ENCODE measurements at places on chromosomes 6 and 20.
A peak's percentile ranks its signal among the peaks of the same experiment; 100 is the strongest.

- no peak for DNase-seq
Measured at GRCh38 chr6:27694547-27694874, 217.7 kb downstream of the OR2B2 start.

DNA sequence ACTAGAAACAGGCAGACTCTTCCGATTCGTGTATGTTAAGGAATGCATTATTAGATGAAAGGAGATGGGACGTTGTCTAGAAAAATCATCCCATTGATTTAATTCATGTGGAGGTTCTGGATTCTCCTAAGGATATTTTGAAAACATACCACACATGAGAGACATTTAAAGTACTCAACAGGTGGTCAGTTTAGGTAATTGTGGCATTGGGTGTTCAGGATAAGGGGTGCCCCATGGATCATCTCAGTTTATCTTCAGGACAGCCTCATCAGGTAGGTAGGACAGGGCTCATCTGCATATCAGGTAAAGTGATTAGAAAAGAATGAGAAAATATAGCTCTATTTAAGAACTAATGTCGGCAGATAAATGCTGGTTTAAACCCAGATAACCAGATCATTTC lies 15.9 kb upstream of the PDE10A start:
- DNase-seq: no peak

DNA sequence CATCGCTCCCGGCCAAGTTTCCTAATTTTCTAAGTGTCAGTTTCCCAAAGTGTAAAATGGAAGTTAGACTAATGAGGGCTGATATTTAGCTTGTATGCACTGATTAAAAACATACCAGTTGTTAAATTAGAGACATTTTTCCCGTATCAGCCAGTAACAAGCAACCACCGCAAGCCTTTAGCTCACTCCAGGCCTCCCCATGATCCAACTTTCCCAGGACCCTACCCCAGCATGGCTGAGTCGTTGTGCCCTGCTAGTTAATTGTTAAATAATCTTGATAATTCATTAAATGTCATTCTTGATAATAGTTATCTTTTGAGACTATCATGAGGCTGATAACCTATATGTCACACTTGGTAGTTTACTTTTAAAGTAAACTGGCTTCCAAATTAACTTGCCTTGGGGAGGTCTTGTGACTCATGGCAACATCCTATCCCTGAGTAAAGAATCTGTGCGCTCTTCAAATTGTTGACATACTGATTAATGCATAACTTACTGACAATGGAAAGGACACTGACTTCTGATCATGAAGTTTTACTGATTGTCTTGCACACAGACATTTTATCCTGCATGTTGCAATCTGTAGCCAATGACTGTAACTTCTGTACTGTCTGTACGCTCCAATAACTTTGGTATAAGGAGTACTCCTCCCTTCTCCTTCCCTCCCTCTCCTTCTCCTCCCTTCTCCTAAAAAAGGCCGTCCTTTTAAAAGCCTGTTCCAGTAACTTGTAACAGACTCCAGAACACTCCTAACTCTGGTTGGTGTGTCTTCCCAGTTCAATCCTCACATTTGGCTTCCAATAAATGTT lies 6.3 kb upstream of the GTF3C6 start:
- DNase-seq: no peak

DNA sequence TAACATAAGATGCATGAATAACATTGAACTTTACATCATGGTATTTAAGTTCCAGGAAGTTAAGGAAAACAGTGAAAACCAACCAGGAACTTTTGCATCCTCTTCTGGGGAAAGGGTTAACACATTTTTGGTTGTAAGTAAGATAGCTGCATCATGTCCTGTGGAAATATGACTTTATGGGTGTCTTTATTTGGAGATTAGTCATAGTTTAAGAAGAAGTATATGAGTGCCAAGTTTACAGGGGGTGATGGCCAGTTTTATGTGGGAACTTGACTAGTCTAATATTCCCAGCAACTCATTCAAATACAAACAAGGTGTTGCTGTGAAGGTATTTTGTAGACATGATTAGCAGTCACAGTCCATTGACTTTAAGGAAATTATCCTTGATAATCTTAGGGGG lies 78.0 kb downstream of the PDE10A start:
- DNase-seq: no peak

- no peak for DNase-seq
Measured at GRCh38 chr6:33980176-33981175, 165.4 kb downstream of the GRM4 start.

- no peak for DNase-seq
Measured at GRCh38 chr6:7147051-7147671, 39.4 kb downstream of the RREB1 start.

- no peak for DNase-seq
Measured at GRCh38 chr6:134979142-134979541, 29.2 kb upstream of the ALDH8A1 start.

DNA sequence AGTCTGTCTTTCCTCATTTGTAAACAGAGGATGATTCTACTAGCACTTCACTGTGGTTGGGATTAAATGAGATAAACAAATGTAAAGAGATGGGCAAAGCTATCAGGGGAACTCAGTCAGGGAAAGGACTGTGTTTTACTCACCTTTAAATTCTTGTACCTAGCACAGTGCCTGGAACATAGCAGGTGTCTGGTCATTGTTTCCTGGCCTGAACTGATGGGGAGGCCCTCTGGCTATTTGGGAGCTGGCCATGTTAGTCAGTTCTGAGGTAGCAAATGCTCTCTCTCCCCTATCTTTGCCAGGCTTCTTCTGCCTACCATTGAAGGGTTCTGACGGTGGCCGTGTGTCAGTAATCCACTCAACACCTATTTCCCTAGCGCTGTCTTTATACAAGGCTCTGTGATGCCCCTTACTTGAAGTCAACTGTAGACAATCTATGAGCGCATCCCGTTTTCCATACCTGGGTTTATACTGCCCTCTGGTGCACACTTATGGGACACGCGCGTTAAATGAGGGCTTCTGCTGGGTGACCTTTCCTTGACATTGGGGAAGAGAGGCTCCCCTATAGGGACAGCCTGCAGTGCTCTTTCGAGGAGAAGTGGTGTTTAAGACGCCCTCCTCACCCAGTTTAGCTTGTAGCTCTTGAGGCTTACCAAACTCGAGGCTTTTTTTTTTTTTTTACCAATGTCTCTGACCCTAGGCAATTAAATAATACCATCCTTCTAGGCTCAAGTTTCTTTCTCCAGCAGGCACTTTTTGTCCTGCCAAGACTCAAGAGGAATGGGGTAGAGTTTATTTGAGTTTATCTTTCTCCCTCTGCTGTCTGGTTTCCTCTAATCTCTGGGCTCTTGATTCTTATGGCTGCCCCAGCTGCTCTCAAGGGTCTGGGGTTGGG lies 4.0 kb upstream of the SPATS1 start:
- peak; percentile 33 for DNase-seq

DNA sequence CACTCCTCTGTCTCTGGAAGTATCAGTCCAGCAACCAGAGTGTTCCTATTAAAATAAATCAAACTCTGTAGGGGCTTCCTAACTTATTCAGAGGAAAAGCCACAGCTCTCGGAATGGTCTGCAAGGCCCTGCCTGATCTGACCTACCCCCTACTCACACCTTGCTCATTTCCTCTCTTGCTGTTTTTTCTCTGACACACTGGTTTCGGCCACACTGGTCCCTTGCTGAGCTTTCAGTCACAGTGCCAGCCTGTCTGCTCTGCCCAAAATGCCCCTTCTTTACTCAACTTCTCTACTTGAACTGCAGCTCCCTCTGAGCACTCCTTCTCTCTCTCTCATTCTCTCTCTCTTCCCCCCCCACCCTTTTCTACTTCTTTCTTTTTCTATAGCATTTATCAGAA lies 430.2 kb downstream of the UTRN start:
- no peak for DNase-seq

DNA sequence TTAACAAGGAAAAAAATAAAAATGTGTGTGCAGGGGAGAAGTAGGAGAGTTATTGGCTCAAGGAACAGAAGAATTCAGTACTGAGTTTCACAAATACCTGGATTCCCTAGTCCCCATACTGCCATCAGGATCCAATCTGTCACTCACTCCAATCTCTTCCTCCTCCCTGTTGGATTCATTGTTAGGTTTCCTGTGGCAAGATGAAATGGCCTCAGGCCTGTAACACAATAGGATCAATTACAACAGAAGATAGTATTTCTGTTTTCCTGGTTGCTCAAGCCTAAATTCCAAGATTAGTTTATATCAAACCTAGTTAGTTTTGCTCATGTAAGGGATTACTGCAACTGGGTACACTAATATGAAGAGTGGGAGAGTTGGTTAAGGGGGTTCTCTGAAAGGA lies 24.4 kb downstream of the HCRTR2 start:
- no peak for DNase-seq

DNA sequence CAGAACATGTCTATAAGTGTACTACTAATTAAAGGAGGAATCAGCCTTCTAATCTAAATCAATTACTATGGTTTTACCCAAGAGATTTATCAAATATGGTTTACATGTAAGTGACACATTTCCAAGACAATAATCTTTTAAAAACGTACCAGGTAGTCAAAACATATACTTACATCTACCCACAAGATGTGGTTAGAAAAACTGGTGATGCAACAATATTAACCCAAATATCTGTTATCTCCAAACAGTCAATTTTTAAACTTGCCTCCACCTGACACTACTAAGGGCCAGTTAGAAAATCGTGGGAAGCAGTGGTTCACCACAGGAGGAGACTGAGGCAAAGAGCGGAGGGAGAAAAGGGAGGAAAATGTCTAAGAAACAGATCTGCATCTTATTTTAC lies 28.0 kb downstream of the NOL7 start:
- no peak for DNase-seq

DNA sequence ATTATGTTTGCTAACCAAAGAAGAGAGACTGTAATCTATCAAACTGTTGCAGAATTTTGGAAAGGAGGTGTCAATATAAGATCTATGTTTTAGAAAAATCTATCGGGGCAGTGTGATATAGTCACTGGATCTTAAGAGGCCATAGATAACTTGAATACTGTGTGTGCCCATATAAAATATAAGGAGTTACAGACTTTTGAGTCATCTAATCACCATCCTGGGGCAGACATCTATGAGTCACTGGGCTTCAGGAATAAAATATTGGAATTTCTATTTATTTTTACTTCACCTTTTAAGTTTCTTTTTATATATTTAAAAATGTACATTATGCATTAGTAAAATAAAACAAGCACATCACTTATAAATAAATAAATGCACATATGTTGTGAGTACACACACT lies 509.3 kb upstream of the MAN1A1 start:
- DNase-seq: no peak

DNA sequence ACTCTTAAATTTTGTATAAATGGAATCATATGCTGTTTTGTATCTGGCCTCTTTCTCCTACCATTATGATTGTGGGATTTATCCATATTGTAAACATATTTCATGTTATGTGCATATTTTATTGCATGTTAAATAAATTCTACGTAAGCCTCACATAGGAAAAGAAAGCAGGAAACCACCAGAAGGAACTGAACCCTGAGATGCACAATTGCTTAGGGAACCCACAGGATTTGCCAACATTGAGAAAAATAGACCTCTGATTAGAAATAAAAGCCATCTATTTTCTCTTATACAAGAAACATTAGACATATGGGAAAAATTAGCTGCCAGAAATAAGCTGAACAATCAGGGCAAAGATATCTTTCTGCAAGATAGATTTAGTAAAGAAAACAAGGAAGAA lies 111.2 kb upstream of the CARMIL1 start:
- no peak for DNase-seq

DNA sequence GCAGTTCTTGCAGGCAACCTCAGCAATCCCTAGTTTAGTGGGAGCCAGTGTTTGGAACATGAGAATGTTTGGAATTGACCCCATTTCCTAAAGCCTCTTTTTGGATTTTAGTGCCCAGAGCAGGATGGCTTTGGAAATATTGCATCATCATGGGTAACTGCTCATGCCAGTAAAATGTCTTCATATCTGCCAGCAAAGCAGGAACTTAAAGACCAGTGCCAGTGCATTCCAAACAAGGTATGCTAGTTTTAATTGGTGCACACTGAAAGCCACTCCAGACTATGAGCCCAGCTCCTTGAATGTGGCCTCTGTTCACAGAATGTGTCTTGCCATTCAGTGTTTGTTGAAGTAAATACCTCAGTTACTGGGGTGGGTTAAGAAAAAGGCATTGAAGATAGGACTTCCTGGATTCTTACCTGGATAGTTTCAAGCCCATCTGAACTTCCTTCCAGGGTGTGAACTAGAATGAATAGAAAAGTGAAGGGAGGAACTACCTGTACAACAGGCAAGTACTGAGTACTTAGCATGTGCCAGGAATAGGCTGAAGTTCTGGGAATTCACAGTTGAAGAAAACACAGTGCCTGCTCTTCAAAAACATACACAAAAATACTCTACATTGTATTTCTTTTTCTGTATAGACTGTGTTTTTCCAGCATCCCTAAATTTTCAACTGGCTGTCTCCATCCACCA lies 70.5 kb downstream of the COL19A1 start:
- DNase-seq: no peak

DNA sequence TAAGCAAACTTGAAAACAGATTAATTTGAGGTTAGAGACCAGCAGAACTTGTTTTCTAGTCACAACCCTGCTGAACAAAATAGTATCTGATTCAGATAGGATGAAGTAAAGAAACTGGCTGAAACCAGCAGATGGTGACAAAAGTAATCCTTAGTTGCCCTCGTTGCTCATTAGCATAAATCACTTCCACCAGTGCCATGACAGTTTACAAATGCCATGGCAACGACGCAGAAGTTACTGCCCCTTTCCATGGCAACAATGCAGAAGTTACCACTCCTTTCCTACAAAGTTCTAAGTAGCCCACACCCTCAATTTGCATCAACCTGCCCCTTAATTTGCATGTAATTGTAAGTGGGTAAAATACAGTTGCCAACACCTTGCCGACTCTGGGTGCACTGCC lies 23.7 kb downstream of the SNRPB start:
- DNase-seq: no peak

- no peak for DNase-seq
Measured at GRCh38 chr20:21020659-21021471, 85.3 kb downstream of the LINC00237 start.

- no peak for DNase-seq
Measured at GRCh38 chr20:58614984-58615760, 35.9 kb upstream of the STX16 start.

GRCh38 chr6:167566711-167567141 lies 241.8 kb downstream of the TTLL2 start:
- DNase-seq: no peak

- no peak for DNase-seq
Measured at GRCh38 chr20:63101781-63102720, 95.3 kb upstream of the BHLHE23 start.

Data from smooth muscle cell of the brain vasculature (primary cell).